ENCODE measurements at places on chromosomes 6 and 20.

DNA sequence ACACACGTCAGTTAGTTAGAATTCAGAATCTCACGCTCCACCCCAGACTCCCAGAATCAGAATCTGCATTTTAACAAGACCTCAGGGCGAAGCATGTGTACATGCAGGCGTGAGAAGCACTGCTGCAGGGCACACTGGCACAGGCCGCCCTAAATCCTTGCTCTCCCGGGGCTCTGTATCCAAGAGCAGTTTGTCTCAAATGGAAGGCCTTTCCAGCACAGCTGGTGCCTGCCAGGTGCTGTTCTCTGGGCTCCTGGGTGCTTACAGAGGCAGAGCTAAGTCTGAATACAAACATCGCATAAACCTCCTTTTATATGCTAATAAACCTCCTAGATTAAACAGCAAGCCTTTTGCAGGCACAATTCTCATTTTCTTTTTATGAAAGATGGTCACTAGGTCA is 119.1 kb upstream of the CD93 start:
- DNase-seq, result no peak

DNA sequence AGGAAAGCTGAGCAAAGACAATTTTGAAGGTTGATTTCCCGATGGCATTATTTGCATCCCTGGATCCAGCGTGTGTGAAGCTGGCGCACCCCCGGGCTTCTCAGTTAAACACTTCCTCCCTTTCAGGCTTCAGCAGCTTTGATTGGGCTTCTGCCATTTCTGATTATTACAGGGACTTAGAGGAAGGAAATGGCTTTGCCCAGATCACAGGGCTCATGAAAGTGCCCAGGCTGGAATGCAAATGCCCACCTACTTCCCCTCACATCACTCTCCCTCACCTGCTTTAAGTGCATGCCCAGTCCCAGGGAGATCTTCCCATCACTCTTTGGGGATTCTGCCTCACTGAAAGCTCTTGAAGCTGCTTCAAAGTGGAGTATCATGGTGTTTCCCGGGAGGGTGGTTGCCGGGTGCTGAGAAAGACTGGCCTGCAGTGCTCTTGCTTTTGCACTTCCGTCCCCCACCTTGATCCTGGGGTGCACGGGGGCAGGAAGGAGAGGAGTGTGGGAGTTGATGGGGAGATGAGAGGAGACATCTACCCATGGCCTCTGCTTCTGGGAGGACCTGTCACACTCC is 28.3 kb downstream of the PHACTR3 start:
- DNase-seq, result no peak

- DNase-seq, result no peak
These were observed 2.6 kb downstream of the TRERF1 start for GRCh38 chr6:42448927-42449659.

- DNase-seq, result no peak
These were observed 139.5 kb downstream of the DLL1 start for GRCh38 chr6:170151321-170151771.

DNA sequence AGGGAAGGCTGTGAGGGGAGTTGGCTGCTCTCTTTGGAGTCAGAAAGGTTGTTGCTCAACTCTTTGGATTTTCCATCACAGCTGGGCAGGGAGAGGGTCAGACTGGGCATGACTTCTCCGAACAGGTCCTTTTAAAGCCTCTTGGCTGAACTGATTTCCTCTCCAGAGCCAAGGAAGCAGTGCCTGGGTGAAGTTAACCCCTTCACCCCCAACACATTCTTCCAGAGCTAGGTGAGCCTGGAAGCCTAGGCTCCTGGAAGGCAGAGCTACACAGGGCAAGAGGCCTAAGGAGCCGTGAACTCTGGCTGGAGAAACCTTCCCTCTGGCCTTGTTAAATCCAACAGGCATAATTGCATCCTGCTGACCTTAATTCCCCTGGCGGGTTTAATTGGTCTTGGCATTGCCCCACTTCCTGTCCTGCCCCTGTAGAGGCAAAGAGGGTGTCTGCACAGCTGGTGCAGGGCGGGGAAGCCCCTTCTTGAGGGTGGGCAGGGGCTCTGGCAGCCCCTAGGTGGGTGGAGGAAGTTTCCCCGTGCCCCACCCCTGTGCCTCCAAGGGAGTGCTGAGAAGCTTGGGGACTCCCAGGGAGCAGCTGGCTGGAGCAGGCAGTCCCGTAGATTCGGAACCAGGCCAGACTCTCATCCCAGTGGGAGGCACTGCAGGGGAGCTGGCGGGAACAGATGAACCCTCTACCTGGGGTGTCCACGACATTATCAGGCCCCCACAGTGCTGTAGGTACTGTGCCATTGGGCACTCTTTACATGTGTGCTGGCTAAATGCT is 3.6 kb upstream of the MYLK2 start:
- DNase-seq, result no peak

DNA sequence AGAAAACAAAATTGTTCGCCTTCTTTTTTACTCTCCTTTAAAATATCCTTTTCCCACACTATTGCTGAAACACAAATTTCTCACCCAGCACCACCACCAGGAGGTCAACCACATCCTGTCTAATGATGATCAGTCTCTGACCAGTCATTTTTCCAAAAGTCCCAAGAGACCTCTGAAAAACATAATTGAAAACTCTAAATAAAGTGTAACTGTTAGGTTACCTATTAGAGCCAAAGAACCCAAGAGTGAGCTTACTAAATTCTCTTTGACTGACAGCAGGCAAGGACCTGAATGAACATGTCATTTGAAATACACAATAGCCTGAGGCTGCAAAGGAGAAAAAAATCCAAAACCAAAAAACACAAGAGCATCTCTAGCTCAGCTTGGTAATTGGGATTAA is 735.4 kb downstream of the CBLN4 start:
- no peak for DNase-seq

Measured in choroid plexus epithelial cell (primary cell).